Sciatic nerve (tissue), 2 donors: ENCODE measurements at places on chromosomes 12 and 14. TPM values are rescaled to one million over a fixed set of nuclear protein-coding genes. Genes with fewer than 3 reads are reported as not detected.

GRCh38 chr14:99578541-99579101, 25.4 kb downstream of the CCDC85C start:
- DNase-seq = no peak

- no peak for DNase-seq
Measured at GRCh38 chr14:59931237-59931636, 11.3 kb downstream of the LRRC9 start.

ESRRB gene
- 0.18 TPM for total RNA-seq

GRCh38 chr14:93906341-93907329, 20.5 kb upstream of the FAM181A start:
- no peak for DNase-seq

CCDC184 gene
- 6.1 TPM for total RNA-seq

TMEM253 gene
- total RNA-seq = 0.62 TPM

- DNase-seq = no peak
Measured at GRCh38 chr12:53596920-53597363, 29.2 kb downstream of the ATF7 start.

- no peak for DNase-seq
Measured at GRCh38 chr12:124849382-124849781, 14.3 kb downstream of the SCARB1 start.

ATXN3 gene
- total RNA-seq = 65.6 TPM
